Amniotic epithelial cell (primary cell): ENCODE measurements at places on chromosomes 7 and 10.
A peak's percentile ranks its signal among the peaks of the same experiment; 100 is the strongest.

DNA sequence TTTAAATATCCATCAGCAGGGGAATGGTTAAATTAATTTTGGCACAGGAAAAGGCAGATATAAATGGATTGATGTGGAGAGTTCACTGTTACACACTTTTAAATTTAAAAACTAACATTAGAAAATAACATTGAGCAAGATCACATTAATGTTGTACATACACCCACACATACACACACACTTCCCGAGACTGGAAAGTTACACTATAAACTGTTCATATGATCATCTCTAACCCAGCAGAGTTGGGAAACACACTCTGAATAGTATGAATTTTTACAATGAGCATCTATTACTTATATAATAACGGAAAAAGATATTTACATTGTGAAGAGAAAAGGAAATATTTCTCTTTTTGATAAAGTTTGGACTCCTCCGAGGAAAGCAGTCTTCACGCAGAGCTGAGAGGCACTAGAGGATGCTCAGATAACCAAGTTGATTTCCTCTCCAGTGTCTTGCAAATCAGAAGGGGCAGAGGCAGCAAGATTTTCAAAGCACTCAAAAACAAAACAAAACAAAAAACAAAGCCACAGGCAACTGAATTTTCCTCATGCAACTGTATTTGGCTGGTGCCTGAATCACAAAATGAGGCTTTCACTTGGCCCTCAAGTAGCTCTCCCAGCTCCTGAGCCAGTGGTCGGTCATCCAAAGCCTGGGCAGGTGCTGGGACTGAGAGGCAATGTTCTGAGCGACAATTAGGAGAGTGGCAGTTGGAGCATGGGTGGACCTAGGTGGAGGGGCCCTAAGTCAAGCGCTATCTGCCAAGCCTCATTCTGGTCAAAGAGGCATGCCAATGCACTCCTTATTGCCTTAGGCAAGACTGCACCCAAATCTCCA lies 10.5 kb upstream of the GATAD1 start:
- DNase-seq, result no peak

DNA sequence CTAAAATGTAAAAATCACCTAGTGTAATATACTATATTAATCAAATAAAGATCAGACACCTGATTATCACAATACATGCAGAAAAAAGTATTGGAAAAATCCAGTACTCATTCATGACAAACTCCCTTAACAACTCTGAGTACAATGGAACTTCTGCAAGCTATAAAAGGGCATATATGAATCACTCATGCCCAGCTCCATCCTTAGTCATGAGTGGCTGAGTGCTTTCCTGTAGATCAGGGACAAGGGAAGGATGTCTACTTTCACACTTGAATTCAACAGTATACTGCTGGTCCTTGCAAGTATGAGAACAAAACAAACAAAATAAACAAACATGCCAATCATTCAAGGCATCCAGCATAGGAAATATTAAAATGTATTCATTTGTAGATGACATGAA lies 116.5 kb downstream of the ADARB2 start:
- DNase-seq, result no peak

GRCh38 chr10:76035206-76036110 lies 604.0 kb downstream of the LRMDA start:
- no peak for DNase-seq

DNA sequence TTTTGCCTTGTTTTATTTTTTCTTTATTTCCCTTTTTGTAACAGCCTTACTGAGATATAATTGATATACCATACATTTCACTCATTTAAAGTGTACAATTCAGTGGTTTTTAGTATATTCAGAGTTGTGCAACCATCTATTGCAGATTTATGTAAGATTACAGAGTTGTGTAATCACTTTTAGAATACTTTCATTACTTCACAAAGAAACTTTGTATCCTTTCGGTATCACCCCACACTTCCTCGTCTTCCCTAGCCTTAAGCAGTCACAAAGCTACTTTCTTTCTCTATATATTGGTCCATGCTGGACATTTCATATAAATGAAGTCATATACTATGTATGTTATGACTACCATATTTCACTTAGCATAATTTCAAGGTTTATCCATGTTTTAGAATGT lies 74.6 kb downstream of the ATRNL1 start:
- DNase-seq, result peak; percentile 1

DNA sequence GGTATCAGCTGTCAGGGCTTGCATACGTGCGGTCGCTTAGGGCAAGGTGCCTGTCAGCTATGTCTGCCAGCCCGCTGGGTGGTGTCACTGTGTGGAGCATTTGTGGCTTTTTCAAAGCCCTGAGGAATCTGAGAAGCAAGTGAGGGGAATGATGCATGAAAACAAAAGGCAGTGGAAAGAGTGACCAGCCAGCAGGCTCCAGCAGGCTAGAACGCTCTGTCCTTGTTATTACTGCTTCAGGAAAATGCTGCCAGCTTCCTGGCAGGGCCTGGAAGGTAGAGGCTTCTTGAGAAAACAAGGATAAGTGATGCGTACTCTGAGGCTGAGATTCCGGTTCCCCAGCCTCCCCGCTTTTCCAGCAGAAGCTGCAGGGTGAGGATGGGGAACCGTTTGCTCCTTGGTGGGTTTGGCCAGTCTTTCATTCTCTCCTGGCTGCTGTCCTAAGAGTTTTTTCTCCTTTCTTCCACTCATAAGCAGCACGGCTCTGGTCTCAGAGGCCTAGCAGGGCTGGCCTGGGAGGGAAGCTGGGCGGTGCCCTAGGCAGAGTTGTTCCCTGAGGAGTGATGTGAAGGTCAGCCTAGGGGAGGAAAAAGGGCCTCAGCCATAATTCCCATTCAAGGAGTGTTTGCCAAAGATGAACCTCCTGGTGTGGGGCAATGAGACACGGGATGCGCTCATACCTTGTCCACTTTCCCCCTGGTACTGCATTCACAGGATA lies 42.8 kb upstream of the MKLN1 start:
- DNase-seq, result peak; percentile 24

DNA sequence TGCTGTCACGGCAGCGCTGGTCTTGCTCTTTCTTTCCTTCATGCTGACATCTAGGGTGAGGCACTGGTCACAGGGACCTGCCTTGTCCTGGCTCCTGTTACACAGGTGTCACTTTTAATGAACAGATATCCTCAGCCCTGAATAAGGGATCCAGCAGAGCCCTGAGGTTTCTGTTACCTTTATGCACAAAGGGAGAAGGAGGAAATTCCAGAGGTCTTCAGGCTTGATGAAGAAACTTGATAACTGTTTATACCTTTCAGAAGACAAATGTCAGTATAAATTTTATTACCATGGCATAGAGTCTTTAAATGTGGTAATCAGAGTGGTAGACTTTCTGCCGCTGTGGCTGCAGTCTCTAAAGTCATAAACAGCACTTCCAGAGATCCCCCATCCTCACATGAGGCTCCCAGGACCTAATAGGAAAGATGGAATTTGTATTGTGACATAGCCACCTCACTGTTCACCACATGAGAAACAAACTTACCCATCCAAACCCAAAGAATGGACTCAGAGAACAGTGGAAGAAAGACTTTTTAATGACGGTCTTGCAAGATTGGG lies 2.7 kb downstream of the LRRC27 start:
- DNase-seq, result no peak

- no peak for DNase-seq
Observed at GRCh38 chr7:126755381-126755780, 497.4 kb downstream of the GRM8 start.

DNA sequence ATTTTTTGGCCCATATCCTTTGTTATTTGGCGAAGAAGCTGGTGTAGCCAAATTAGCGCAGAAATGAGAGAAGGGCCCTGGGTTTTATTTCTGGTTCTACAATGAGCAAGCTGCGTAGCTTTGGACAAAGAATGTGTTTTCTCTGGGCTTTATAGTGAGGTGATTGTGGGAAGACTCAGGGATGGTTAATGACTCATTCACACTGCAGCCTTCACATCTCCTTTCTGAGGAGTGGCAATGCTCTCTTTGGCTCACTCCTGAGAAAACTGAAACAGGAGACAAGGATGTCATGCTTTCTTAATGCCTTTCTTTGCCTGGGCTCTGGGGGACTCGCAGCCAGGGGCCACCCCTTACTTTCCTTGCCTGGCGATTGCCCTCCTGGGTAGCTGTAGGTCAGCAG lies 271.0 kb upstream of the PODXL start:
- DNase-seq, result no peak

GRCh38 chr10:412109-412508 lies 276.9 kb downstream of the ZMYND11 start:
- no peak for DNase-seq

DNA sequence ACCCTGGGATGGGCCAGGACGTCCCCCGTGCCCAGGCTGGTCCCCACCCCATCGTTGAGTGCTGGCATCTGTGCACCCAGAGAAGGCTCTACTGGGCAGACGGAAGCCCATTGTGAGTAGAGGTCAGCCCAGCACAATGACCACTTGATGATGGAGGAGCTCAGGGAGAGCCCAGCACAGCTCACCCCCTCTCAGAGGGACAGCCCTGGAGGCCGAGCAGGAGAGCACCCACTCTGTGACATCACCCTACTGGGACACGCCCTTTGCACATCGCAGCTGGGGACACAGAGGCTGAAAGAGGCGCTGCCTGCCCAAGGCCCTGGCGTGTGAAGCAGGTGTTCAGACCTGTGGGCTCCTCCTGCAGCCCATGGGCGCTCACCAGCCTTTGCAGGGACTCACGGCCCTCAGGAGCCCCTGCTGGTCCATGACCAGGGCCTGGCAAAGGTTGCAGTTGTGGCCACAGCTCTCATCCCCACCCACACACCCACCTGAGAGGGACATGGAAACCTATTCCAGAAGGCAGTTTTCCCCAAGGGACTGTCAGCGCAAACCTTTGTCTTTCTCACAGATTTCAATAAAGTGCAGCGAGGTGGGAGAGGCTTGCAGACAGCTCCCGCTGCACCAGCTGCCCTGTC lies 67.2 kb upstream of the PPP2R2D start:
- DNase-seq, result no peak

GRCh38 chr7:151178236-151178635 lies 8.8 kb downstream of the ASB10 start:
- no peak for DNase-seq

GRCh38 chr7:147829016-147829415 lies 761.5 kb upstream of the C7orf33 start:
- DNase-seq, result no peak

GRCh38 chr7:132430861-132431822 lies 145.1 kb downstream of the PLXNA4 start:
- no peak for DNase-seq

DNA sequence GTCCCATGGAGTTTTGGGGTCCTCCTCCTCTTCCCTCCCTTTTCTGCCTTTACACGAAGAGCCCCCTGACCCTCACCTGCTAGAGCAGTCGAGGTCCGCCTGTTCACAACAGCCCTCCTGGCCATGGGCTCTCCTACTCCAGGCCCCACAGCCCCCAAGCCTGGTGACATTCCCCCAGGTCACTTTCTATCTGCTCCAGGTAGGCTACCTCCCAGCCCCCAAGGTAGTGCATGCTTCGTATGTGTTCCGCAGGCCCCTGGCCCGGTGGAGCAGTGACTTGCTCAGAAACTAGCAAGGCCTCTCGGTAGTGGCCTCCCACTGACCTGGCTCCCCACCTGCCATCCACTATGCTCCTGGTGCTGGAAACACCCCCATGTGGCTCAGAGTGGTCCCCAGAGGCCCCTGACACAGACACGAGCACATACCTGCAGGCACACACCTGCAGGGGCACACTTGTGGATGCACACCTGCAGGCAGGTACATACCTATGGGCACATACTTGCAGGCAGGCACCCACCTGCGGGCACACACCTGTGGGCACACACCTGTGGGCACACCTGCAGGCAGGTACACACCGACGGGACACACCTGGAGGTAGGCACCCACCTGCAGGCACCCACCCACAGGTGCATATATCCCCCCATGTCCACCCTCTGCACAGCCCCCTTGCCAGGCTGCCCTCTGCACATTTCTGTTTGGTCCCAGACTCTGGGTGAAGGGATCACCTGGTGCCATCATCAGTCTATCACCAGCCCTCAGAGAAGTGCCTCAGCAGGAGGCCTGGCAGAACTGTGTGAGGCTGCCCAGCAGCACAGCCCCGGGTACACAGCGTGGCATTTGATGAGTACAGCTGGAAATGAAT lies 322.5 kb downstream of the PTPRN2 start:
- DNase-seq, result no peak

DNA sequence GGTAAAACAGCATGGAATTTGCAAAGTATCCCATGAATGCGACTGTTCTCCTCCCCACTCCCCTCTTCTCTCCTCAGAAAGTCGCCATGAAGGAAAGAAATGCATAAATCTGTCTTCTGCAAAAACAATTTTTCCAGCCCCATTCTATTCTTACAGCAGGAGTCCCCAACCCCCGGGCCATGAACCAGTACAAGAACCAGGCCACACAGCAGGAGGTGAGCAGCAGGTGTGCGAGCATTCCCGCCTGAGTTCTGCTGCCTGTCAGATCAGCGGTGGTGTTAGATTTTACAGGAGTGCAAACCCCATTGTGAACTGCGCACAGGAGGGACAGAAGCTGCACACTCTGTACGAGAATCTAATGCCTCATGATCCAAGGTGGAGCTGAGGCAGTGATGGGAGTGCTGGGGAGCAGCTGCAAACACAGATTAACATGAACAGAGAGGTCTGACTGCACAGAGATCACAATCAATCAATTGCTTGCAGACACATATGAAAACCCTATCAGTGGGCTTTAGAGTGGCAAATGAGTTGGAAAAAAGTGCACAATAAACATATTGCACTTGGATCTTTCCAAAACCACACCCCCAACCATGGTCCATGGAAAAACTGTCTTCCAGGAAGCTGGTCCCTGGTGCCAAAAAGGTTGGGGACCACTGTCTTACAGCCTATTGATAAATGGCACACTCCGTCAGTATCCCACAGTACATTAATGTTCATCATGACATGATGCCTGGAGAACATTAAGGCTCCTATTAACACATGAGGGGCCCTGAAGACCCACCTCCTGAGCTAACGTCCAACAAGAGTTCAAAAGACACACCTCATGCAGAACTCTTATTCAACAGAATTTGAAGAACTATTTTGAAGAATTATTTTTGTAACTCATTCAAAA lies 205.0 kb downstream of the PTPRN2 start:
- no peak for DNase-seq

DNA sequence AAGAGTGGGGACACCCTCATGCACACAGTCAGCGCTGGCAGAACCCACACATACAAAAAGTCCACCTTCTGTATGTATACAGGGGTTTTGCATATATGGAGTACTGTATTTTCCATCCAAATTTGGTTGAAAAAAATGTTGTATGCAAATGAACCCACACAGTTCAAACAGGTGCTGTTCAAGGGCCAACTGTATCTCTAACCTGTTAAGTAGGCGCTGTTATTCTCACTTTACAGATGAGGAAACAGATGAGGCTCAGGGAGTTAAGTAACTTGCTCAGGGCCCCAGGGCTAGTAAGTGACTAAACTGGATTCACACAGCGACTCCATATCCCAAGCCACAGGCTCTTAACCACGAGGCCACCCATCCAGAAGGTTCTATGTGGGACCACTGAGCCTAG lies 69.9 kb downstream of the C10orf105 start:
- no peak for DNase-seq

DNA sequence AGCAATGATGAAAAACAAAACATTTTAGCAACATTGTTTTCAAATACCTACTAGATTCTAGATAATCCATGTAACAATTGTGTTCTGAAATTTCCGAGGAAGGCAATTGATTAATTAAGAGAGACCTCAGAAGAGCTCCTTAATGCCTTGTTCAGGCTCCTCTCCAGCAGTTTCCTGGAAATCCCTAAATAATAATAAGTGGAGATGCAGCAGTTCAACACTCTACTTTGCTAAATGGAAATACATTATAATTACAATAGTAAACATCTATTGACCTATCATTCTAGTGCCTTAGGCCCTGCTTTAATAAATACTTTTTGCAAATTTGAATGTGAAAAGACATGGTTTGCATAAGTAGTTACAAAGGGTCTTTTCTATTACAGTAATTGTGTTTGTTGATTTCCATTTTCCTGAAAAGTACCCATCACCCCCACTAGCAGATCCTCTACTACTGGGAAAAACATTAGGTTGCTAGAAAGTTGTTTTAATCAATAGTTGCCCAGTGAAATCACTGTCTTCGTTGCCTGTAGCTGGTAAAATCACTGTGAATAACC lies 186.6 kb upstream of the STK17A start:
- no peak for DNase-seq
